ENCODE measurements at places on chromosomes 4 and X. TPM values are rescaled to one million over a fixed set of nuclear protein-coding genes. Genes with fewer than 3 reads are reported as not detected.

The GABRG1 gene
- total RNA-seq = 0.92 TPM

The ADH7 gene
- not detected for total RNA-seq

The SMR3B gene
- total RNA-seq = not detected

The SLC16A2 gene
- 1.2 TPM for total RNA-seq

The LNX1 gene
- total RNA-seq = not detected

The FAAH2 gene
- 0.05 TPM for total RNA-seq

The SSX2 gene
- not detected for total RNA-seq

The AMBN gene
- total RNA-seq = not detected

GRCh38 chr4:74578329-74578728, 133.4 kb downstream of the AREG start:
- DNase-seq = no peak

DNA sequence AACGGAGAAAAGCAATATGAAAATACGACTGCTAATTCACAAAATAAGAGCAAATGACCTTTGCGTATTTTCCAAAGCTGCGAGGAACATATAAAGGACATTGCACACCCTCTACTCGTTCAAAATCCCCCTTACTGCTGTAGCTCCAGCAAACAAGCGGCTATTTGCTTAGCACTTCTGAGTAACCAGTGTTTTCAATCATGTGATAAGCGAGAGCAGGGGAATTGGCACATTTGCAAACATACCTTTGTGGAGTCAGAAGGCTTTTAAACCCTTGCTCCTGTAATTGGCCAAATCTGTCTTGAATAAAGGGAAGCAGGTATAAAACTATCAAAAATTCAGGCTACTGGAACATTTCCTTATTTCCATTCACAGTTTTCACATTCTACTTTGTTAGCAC, 610.2 kb downstream of the UBE2NL start:
- no peak for DNase-seq

GRCh38 chrX:103540145-103540544, 20.9 kb upstream of the RAB40A start:
- DNase-seq = no peak

DNA sequence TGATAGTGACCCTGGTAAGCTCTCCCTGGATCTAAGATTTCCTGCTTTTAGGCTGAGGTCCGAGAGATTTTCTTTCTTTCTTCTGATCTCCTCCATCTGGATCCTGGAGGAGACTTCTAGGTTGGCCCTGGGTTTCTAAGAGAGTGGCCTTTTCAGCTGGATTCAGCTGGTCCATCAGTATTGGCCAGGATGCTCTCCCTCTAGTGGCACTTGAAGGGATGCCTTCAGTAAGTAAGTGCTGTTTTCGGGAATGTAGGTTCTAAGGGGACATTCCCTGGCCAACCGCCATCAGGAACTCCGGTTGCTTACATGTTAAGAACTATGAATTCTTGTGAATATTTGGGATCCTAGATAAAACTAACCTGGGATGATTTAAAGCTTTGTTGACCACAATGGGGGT, 56.9 kb downstream of the SERTM2 start:
- DNase-seq = peak; percentile 11

- no peak for DNase-seq
Measured at GRCh38 chrX:48580662-48581061, 6.4 kb downstream of the RBM3 start.

DNA sequence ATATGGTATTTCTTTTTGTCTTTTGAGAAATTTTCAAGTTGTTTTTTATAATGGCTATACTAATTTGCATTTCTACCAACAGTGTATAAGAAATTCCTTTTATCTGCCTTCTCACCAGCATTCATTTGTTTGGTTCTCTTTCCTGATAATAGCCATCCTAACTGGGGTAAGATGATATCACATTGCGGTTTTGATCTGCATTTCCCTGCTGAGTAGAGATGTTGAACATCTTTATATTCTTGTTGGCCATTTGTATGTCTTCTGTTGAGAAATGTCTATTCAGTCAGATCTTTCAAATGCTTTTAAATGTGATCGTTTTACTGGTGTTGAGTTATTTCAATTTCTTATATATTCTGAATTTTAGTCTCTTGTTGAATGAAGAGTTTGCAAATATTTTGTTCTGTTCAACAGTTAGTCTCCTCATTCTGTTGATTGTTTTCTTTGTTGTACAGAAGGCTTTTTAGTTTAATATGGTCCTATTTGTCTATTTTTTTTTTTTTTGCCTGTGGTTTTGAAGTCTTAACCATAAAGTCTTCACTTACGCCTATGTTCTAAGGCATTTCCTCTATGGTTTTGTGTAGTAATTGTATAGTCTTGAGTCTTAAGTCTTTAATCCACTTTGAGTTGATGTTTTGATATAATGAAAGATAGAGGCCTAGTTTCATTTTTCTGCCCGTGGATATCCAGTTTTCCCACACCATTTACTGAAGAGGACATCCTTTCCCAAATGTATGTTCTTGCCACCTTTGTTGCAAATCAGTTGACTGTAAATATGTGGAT, 1566.9 kb downstream of the STIM2 start:
- no peak for DNase-seq

- no peak for DNase-seq
Measured at GRCh38 chrX:16511796-16512776, 137.9 kb upstream of the S100G start.

DNA sequence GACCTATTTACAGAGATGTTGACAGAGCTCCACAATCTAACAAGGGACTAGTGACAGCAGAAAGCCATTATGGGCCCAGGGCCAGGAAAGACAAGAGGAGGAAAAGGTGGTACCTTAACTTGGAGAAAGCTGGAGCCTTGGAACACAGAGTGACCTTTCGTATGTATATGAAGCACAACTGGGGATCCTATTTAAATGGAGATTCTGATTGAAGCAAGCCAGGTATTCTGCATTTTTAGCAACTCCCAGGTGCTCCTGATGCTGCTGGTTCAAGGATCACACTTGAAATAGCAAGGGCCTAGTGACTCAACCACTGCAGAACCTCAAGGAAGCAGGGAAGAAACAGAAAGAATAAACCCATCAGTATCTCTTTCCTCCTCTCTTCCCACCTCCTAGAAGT, 99.4 kb downstream of the TMEM47 start:
- DNase-seq = no peak

DNA sequence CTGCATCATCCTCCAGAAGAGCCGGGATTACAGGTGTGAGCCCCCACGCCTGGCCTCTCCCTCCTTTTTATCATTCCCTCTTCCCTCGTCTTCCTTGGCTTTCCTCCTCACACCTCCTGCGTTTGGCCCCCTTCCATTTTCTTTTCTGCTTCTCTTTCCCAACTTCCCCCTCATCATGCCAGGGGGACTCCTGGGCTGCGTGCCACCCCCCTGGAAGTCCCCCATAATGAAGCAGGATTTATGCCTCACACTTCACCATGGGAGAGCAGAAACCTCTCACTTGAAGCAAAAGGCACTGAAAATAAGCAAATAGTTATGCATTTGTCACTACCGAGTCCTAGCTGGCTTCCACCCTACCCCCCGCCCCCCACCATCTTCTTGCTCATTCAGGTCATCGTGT, 7.9 kb downstream of the TKTL1 start:
- no peak for DNase-seq

- DNase-seq = no peak
Measured at GRCh38 chr4:165965503-165965902, 92.5 kb downstream of the TLL1 start.

DNA sequence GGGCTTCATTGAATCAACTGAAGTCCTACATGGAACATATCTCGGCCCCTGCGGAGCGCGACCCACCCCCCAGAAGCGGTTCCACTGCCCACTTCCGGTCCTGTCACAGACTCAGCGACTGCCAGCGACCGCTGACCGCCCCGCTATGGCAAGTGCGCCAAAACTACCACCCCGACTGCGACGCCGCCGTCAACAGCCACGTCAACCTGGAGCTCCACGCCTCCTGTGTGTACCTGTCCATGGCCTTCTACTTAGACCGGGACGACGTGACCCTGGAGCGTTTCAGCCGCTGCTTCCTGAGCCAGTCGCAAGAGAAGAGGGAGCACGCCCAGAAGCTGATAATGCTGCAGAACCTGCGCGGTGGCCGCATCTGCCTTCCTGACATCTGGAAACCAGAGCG, 14.8 kb upstream of the FAM47A start:
- no peak for DNase-seq

GRCh38 chr4:158201876-158202275, 8.4 kb upstream of the TMEM144 start:
- no peak for DNase-seq

GRCh38 chr4:101818362-101818761, 27.8 kb downstream of the BANK1 start:
- no peak for DNase-seq

DNA sequence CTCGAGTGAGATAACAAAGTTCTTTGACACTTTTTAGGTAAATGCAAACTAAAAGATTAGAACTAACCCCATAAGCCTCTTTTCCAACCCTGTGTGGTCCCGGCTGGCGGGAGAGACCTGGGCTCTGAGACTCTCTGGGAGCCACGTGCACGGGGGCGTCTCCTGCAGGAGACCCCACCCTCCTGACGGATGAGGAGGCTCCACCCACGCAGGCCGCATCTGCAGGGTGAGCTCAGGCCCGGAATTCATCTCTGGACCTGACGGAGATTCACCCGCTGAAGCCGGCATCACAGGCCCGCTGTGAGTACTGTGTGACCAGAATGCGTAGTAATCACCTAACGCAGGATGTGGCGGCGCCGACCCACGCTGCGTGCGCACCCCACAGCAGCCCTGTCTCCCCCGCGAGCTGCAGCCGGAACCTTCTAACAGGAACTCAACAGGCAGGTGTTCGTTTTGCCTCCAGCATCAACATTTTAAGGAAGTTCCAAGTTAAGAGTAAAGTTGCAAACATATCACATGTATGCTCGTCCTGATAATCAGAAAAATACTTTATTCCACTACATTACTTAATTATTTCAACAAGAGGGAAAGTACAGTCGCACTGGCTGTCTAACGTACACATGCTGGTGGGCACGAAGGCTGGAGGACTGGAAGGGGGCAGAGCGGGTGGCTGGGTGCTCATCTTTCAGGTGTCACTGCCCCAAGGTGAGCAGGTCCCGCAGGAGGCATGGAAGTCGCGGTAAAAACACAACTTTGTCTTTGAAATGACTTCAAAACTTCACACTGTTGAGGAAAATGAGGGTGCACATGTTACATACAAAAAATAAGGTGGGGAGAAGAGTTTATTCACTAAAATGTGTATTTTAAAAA, 44.5 kb downstream of the FGFRL1 start:
- no peak for DNase-seq

DNA sequence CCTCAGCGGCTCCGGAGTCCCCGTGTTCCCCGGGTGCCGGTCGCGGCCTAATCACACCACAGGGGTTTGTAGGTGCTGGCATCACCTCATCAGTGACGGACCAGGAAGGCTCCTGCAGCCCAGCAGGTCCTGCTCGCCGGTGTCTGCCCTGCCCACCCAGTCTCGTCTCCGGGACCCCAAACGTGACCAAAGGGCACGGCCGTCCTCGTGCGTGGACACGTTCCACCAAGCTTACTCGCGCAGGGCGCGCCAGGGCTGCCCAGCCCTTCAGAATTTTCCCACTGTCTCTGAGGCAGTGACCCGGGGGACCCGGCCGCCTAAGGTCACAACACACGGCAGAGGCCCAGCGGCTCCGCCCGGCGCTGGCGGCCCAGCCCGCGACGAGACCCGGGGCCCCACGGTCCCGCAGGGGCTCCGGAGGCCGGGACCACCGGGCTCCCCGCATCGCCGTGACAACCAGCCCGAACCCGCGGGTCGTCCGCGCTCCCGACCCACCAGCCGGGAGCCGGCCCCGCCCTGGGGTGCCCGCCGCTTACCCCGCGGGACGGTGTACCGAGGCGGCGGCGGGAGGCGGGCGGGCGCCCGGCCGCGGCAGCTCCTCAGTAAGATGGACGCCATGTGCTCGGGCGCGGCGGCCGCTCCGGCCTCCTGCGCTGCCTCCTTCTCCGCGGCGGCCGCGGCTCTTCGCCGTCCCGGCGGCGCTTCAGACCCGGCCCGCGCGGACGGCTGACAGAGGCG, 454 bp downstream of the LETM1 start:
- DNase-seq = no peak

DNA sequence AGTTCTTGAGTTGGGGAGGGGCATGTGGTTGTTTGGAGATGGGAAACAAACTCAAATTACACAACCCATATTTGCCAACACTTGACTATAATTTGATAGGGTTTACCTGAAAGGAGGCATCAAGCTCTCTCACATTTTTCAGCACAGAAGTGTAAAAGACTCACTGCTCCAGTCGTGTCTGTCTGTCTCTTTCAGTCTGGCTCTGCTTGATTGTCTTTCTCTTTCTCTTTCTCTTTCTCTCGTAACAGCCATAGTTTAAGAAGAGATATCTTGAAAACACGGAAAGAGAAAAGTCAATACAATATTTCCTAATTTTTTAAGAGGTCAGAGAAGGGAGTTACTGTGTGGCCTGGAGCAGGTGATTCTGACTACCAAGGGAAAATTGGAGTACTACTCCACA, 413.6 kb upstream of the CXorf51A start:
- DNase-seq = no peak

DNA sequence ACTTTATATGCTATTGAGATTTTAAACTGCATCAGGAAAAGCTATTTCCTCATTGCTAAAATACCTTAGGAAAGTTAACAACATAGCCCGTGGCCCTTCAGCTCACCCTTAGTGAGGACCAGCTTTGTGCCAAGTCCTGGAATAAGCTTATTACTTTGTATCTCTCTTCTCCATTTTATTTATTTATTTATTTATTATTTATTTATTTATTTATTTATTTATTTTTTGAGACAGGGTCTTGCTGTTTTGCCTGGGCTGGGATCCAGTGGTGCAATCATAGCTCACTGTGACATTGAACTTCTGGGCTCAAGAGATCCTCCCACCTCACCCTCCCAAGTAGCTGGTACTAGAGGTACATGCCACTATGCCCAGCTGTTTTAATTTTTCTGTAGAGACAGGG, 6.3 kb downstream of the RHOXF1 start:
- no peak for DNase-seq

DNA sequence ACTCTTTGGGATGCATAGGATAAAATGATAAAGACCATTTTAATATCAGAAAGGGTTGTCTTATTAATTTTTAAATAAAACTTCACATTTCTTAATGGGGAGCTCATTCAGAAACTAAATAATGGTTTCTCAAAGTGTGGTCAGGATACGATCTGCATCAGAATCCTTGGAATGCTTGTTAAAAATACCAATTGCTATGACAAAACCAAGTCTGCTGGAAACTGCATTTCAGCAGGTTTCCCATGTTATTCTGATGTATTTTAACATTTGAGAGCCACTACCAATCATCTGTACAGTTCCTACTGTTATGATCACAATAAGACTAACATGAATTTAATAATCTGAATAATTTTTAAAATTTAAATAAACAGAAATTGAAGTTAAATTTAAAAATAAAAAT, 115.1 kb downstream of the SOWAHB start:
- DNase-seq = no peak

DNA sequence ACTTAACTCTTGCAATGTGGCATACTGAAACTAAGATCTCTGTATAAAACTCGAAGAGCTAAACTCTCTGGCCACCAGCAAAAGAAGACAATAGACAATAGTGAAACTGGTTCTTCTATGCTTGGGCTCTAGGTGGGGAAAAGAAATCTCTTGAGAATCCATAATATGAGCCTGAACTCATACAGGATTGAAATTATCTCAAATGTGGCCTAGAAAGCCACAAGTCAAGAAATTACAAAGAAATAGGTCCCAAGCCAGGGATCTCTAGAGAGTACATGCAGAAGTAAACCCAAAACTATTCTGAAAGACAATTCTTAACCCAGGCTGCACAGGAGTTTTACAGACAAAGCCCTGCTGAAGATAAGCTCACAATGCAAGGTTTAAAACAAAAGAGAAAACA, 127.4 kb downstream of the ANAPC10 start:
- no peak for DNase-seq
